ENCODE measurements at places on chromosomes 16 and 17. TPM values are rescaled to one million over a fixed set of nuclear protein-coding genes. Genes with fewer than 3 reads are reported as not detected.

GRCh38 chr17:38575781-38576180, 30.0 kb downstream of the SRCIN1 start:
- H3K4me1 ChIP-seq, result peaks cover 9% of the 10 kb centered on the region
- no peak overlapping the region for H3K27ac ChIP-seq
- peaks cover 85% of the 10 kb centered on the region for H3K27me3 ChIP-seq
- no peaks in the 10 kb centered on the region for H3K36me3 ChIP-seq
- DNase-seq, result no peak

GRCh38 chr16:17330044-17330443, 140.7 kb downstream of the XYLT1 start:
- H3K27me3 ChIP-seq, result no peaks in the 10 kb centered on the region
- no peak overlapping the region for H3K4me3 ChIP-seq
- no peak for DNase-seq
- peaks cover 13% of the 10 kb centered on the region for H3K4me1 ChIP-seq
- H3K27ac ChIP-seq, result no peak overlapping the region

- no peak for DNase-seq
- no peak overlapping the region for H3K4me3 ChIP-seq
- H3K4me1 ChIP-seq, result peaks cover 6% of the 10 kb centered on the region
- H3K27ac ChIP-seq, result no peak overlapping the region
- H3K36me3 ChIP-seq, result no peaks in the 10 kb centered on the region
- H3K27me3 ChIP-seq, result no peaks in the 10 kb centered on the region
Observed at GRCh38 chr16:85675251-85675874, 13.4 kb downstream of the GINS2 start.

GRCh38 chr17:61174310-61174709, 225.3 kb upstream of the TBX2 start:
- H3K27ac ChIP-seq, result no peak overlapping the region
- no peak for DNase-seq
- no peak overlapping the region for H3K4me3 ChIP-seq

DNA sequence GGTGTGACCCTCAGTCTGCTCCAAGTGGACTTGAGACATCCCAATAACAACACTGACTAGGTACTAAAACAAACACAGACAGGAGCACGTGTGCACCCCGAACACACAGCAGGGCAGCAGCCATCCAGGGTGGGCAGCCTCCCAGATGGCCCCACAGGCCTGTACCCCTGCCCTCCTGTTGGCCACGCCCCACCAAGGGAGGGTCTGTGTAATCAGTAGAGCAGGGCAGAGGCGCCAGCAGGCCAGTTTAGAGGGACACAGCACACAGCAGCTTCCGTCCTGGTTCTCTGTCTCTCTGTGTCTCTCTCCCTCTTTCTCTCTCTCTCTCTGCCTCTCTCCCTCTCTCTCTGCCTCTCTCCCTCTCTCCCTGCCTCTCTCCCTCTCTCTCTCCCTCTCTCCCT, 21.4 kb downstream of the ACTG1 start:
- peaks cover 36% of the 10 kb centered on the region for H3K4me1 ChIP-seq
- DNase-seq, result peak; percentile 73
- H3K27ac ChIP-seq, result peak overlapping the region; percentile 37
- H3K4me3 ChIP-seq, result no peak overlapping the region

DNA sequence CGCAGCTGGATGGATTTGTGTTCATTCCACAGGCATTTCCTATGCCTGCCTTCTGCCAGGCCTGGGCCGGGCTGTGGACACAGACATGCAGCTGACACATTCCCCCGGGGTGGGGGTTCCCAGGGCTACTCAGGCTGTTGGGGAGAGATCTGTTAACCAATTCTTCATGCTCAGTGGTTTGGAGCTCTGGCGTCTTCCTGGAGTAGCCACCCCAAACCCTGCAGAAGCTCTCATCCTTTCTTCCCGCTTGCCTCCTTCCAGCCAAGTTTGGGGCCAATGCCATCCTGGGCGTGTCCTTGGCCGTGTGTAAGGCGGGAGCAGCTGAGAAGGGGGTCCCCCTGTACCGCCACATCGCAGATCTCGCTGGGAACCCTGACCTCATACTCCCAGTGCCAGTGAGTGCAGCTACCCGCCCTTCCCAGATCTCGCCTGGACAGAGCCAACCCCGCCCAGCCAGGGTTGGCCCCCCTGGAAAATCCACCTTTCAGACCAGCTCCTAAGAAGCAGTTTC, 2.6 kb downstream of the ENO3 start:
- peaks cover 15% of the 10 kb centered on the region for H3K4me1 ChIP-seq
- no peak overlapping the region for H3K4me3 ChIP-seq
- no peaks in the 10 kb centered on the region for H3K36me3 ChIP-seq
- DNase-seq, result no peak
- H3K27me3 ChIP-seq, result no peaks in the 10 kb centered on the region

DNA sequence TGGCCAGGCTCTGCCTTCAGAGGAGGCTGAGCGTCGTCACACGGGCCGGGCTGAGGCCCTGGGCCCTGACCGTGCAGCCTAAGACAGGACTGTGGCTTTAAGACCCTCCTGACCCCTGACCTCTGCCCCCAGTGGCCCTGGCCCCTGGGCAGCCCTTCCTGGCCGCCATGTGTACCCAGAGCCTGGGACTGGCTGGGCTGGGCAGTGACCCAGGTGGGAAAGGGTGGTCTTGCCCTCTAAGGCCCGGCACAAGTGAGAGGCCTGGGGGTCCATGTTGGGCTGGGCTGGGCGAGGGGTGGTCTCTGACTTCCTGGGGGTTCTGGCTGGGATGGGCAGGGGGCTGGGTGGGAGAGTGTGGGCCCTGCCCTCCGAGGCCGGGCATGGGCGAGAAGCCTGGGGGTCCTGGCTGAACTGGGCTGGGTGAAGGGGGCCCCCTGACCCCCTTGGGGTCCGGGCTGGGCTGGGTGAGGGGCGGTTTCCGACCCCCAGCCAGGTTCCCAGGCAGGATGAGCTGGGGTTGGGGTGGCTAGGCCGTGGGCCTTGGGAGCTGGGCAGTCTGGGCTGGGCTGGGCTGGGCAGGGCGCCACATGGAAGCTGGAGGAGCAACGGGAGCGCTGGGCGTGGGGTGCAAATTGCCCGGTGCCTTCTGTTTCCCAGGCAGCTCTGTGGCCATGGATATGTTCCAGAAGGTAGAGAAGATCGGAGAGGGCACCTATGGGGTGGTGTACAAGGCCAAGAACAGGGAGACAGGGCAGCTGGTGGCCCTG, at the start of gene CDK3:
Gene CDK3 (plus strand): TSS at position 101 of the 767 bp plus-strand sequence. CDS start 571 bp downstream, at position 672.
- H3K4me3 ChIP-seq, result no peak within 1 kb of the TSS
- DNase-seq, result no peak
- H3K36me3 ChIP-seq, result no peaks in the 10 kb centered on the region

DNA sequence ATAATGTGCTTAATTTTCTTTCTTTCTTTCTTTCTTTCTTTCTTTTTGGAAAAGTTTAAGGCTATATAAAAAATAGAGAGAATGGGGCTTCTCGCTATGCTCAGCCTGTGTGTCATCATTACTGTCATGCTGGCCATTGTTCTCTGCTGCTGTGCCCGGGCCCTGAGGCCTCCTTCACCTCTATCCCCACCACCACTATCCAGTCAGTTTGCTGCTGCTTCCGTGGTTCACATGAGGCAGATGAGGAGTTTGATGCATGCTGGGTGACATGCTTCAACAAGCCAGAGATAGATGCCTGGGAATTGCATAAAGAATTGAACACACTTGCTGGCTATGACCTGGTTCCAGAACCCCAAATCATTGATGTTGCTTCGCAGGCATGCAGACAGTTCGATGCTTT, 36.3 kb downstream of the PITPNC1 start:
- no peak overlapping the region for H3K27ac ChIP-seq
- H3K27me3 ChIP-seq, result no peaks in the 10 kb centered on the region
- DNase-seq, result no peak
- H3K4me3 ChIP-seq, result no peak overlapping the region

- DNase-seq, result peak; percentile 53
- H3K27me3 ChIP-seq, result no peaks in the 10 kb centered on the region
- H3K4me3 ChIP-seq, result no peak overlapping the region
Observed at GRCh38 chr17:1959871-1960544, 65.1 kb downstream of the RTN4RL1 start.

GRCh38 chr17:60135951-60136666, 13.7 kb upstream of the CA4 start:
- H3K4me3 ChIP-seq, result no peak overlapping the region
- no peak for DNase-seq
- peaks cover 9% of the 10 kb centered on the region for H3K4me1 ChIP-seq
- peaks cover 35% of the 10 kb centered on the region for H3K27me3 ChIP-seq
- H3K27ac ChIP-seq, result no peak overlapping the region

DNA sequence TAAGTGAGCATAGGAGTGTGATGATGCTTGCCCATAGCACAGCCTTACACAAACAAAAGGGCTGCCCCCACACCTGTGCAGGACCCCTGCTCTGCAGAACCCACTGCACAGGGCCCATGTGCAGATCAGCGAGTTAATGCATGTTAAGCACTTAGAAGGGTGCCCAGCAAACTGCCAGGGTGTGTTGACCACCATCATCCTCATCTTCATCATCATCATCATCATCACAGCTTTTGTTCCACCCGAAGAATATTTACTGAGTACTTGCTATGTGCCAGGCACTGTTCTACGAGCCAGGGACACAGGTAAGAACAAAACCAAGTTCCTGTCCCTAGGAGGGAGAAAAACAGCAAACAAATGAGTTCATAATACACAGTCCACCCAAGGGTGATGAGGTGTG, 11.9 kb downstream of the WFDC1 start:
- no peaks in the 10 kb centered on the region for H3K36me3 ChIP-seq
- DNase-seq, result no peak
- peaks cover 3% of the 10 kb centered on the region for H3K27me3 ChIP-seq
- no peak overlapping the region for H3K4me3 ChIP-seq
- H3K4me1 ChIP-seq, result peaks cover 4% of the 10 kb centered on the region

- no peak for DNase-seq
- H3K36me3 ChIP-seq, result no peaks in the 10 kb centered on the region
- H3K27ac ChIP-seq, result no peak overlapping the region
- no peak overlapping the region for H3K4me3 ChIP-seq
- no peaks in the 10 kb centered on the region for H3K4me1 ChIP-seq
Observed at GRCh38 chr17:49266233-49266632, 35.6 kb upstream of the PHOSPHO1 start.

GRCh38 chr17:35554668-35555067, 6.0 kb downstream of the SLFN14 start:
- no peaks in the 10 kb centered on the region for H3K4me1 ChIP-seq
- peaks cover 29% of the 10 kb centered on the region for H3K27me3 ChIP-seq
- no peak for DNase-seq
- no peaks in the 10 kb centered on the region for H3K36me3 ChIP-seq
- no peak overlapping the region for H3K4me3 ChIP-seq

GRCh38 chr17:8914554-8914953, 47.1 kb upstream of the PIK3R6 start:
- no peaks in the 10 kb centered on the region for H3K27me3 ChIP-seq
- H3K27ac ChIP-seq, result no peak overlapping the region
- H3K4me3 ChIP-seq, result no peak overlapping the region

- no peaks in the 10 kb centered on the region for H3K27me3 ChIP-seq
- DNase-seq, result no peak
- H3K4me3 ChIP-seq, result no peak overlapping the region
- H3K4me1 ChIP-seq, result no peaks in the 10 kb centered on the region
- H3K36me3 ChIP-seq, result no peaks in the 10 kb centered on the region
Observed at GRCh38 chr17:9487406-9487805, 88.2 kb downstream of the STX8 start.

- peak; percentile 56 for DNase-seq
- H3K4me1 ChIP-seq, result no peaks in the 10 kb centered on the region
- H3K36me3 ChIP-seq, result no peaks in the 10 kb centered on the region
- peak overlapping the region; percentile 69 for H3K27ac ChIP-seq
Observed at GRCh38 chr17:74282587-74283370, 8.7 kb downstream of the DNAI2 start.

DNA sequence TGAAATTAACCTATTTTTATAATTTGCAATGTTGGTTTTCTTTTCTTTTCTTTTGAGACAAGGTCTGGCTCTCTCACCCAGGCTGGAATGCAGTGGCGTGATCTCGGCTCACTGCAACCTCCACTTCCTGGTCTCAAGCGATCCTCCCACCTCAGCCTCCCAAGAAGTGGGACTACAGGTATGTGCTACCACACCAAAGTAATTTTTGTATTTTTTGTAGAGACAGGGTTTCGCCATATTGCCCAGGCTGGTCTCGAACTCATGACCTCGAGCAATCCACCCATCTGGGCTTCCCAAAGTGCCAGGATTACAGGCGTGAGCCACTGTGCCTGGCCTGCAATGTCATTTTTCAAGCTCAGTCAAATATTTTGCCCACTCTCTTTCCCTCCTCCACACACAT, 36.0 kb downstream of the MYH11 start:
- no peak overlapping the region for H3K4me3 ChIP-seq
- no peak for DNase-seq
- peaks cover 15% of the 10 kb centered on the region for H3K27me3 ChIP-seq
- H3K36me3 ChIP-seq, result no peaks in the 10 kb centered on the region
- H3K4me1 ChIP-seq, result no peaks in the 10 kb centered on the region

KRTAP1-5 gene
- not detected for total RNA-seq

PCGF2 gene
- total RNA-seq, result 8.7 TPM

PRSS21 gene
- total RNA-seq, result not detected

GPR139 gene
- not detected for total RNA-seq

SRCIN1 gene
- total RNA-seq, result 0.90 TPM

INPP5K gene
- total RNA-seq, result 34.7 TPM

RRAD gene
- total RNA-seq, result 8.2 TPM

TMEM100 gene
- total RNA-seq, result 18.5 TPM

TMEM11 gene
- 18.4 TPM for total RNA-seq

SNAI3 gene
- 2.5 TPM for total RNA-seq
